ENCODE measurements at places on chromosomes 12 and 14.

GRCh38 chr14:100214770-100215083, 24.2 kb upstream of the YY1 start:
- DNase-seq: no peak

GRCh38 chr14:61668282-61668681, 27.0 kb upstream of the HIF1A start:
- DNase-seq: no peak

DNA sequence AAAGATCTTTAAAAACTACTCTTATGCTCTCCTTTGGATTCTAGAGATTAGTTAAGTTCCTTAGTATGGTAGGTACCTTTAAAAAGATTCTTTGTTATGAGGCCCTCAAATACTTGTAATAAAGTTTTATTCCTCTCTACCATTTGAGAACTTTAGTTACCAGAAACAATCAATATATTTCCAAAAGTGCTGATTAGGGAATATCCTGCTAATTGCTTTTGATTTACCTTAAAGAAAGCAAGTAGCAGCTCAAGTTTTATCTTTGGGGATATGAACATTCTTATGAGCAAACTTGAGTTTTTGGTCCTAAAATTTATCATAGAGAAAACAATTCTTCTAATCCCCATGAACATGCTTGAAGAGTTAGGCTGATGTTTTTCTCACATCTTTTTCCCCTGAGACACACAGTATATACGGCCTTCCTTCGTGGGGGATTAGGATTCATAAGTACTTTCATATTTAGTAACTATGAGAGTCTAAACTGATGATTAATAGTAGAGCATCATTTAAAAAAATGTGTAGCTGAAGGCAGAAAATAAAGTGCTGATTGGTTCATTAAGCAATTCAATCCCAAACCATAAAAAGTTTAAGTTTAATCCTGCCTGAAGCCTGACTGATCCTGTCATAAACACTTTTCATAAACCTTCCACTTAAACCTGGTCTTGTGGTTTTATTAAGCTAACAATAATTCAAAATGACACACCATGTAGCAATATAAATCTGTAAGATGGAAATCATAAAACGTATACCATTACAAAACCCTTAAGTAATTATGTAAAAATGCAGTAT, 380.5 kb upstream of the FBXO33 start:
- no peak for DNase-seq

DNA sequence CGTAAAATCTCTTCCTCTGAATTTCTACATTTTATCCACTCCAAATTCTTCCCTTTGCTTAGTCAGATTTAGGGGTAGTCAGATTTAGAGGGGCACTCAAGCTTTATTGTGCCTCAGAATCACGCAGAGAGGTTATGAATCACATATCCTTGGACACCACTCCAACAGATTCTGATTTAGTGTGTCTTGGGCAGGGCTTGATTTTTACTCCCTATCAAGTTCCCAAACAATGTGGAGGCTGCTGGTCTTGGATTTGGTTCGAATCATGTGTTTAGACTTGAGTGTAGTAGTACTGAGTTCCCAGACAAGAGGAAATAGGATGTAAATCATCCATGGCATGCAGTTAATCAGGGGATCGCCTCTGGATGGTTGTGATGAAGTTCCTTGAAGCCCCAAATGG, 298.1 kb upstream of the CLEC14A start:
- no peak for DNase-seq

DNA sequence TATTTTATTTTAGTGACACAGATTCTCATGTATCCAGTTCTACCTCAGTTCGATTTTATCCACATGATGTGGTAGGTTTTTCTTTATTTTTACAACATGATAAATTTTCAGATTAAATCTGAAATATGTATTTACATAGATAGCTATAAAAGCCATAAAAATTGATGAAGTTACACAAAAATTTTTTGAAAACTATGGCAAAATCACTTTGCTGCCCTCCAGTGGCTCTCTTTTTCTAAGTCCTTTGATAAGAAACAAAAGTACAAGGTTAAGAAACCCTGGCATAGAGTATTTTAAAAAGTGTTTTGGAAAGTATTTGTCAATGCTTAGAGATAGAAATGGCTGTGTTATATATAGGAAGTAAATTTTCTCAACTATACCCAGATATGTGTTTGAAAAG, 104.2 kb downstream of the PCNX1 start:
- DNase-seq: no peak

DNA sequence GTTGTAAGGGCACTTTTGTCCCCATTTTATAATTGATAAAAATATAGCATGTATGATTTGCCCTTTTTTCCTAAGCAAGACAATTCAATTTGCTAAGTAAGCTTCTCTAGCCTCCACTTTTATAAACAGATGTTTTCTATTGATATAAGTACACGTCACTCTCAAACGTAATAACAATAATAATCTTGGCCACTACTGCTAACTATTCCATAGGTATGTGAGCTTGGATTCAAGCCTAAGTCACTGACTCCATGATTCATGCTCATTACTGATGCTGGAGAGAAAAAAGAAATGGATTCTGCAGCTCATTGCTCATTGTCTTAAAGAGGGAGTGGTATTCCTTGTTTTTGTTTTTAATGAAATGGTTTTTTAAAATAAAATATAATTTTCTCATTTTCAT, 661.0 kb downstream of the GALC start:
- DNase-seq: no peak

GRCh38 chr14:103380719-103381377, 4.4 kb upstream of the MARK3 start:
- DNase-seq: no peak
